ENCODE measurements at places on chromosomes 2 and 18.
A peak's percentile ranks its signal among the peaks of the same experiment; 100 is the strongest.

DNA sequence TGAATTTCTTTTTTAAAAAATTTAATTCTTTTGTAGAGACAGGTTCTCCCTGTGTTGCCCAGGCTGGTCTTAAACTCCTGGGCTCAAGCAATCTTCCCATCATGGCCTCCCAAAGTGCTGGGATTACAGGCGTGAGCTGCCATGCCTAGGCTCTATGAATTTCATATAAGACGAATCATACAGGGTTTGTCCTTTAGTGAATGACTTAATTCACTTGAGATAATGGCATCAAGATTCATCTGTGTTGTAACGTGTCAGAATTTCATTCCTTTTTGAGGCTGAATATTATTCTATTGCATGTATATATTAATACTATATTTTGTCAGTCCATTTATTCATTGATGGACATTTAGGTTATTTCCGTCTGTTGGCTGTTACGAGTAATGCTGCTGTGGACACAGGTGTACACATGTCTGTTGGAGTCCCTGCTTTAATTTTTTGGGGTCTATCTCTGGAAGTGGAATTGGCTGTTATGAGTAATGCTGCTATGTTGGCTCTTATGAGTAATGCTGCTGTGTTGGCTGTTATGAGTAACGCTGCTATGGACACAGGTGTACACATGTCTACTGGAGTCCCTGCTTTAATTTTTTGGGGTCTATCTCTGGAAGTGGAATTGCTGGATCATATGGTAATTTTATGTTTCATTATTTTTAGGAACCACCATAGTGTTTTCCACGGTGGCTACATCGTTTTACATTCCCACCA, 210.6 kb downstream of the CAMKMT start:
- peak; percentile 9 for DNase-seq

DNA sequence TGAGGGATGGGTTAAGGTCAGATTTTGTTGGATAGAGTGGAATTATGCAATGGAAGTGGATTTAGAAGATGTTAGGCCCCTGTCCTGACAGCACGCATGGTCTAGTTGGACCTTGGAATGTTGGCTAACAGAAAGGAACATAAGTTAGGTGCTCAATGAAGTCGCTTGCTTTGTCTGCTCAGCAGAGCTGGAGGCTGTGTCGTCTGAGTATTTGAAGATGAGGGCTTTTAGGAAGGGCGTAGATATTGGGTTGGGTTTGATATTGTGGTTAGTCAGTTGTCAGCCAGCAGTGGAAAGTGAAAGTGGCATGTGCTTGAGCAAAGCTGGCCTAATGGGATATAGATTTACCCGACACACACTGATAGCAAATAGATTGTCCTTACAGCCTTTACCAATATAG, 239.3 kb downstream of the PRKCE start:
- DNase-seq: no peak

DNA sequence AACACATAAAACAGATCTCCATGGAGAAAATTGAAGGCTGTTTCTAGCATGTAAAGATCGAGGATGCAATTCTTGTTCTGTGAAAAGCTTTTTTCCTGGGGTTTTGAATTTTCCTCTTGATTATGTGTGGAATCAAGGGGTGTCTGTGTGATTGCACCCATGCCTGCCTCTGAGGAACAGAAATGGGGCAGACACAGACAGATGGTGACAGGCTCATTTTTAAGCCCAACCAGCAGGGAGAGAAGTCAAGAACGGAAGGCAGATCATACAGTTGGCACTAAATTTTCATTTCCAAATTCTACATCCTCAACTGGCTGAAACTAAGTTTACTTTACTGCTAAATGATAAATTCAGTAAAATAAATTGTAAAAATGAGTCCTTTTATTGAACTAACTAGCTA, 1037.7 kb upstream of the KLHL29 start:
- DNase-seq: no peak

DNA sequence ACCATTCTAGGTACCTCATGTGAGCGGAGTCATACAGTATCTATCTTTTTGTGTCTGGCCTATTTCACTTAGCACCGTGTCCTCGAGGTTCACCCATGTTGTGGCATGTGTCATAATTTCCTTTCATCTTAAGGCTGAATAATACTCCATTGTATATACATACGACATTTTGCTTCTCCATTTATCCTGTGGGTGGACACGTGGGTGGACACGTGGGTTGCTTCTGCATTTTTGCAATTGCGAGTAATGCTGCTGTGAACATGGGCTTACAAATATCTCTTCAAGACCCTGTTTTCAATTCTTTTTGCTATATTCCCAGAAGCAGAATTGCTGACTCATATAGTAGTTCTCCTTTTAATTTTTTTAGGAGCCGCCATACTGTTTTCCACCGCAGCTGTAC, 243.6 kb upstream of the EPAS1 start:
- no peak for DNase-seq

- DNase-seq: peak; percentile 45
Observed at GRCh38 chr2:235485362-235485761, 8.5 kb upstream of the AGAP1 start.

DNA sequence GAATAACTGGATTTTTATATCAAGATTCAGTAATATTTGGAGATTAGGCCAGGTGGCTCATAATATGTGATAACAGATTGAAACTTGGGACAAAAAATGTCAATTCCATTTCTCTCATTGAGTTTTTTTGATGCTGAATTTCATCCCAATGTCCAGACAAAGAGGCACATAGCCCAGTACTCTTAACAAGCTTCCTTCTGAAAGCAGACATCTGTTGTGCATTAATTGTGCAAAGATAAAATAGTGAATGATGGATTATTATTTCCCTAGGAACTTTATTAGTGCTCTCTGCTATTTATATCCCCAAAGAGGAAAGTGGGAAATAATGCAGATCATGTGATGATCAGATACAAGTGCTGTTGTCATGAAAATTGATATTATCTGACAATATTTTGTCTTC, 234.1 kb downstream of the CCDC102B start:
- no peak for DNase-seq

DNA sequence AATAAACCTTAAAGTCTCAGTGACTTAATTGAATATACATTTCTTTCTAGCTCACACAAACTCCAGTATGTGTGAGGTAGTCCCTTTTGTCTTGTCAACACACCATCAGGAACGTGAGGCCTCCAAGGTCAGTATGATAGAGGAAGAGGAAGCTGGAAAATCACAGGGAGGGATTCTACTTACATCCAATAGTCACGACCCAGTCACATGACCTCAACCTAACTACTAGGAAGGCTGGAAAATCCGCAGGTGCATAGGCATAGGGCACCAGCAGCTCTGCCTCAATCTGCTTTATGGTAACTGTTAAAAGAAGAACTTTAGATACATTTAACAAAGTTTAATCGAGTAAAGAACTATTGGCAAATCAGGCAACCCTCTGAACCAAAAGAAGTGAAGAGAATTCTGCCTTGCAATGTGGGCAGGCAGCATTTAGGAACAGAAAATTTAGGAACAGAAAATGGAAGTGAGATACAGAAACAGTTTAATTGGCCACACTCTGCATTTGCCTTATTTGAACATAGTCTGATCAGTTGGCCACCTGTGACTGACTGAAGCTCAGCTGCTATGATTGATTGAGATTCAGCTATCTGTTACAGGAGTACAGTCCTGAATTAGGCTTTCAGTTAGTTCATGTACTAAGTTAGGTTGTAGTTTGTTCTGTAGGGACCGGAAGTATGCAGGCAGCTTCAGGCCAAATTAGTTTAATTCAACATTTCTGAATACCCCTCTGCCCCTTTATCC, 165.0 kb upstream of the PARD3B start:
- no peak for DNase-seq

GRCh38 chr2:217929272-217929671, 73.5 kb downstream of the TNS1 start:
- DNase-seq: no peak

- DNase-seq: no peak
Observed at GRCh38 chr18:3691705-3692104, 241.7 kb downstream of the TGIF1 start.
